ENCODE measurements at places on chromosomes 7 and 10.

DNA sequence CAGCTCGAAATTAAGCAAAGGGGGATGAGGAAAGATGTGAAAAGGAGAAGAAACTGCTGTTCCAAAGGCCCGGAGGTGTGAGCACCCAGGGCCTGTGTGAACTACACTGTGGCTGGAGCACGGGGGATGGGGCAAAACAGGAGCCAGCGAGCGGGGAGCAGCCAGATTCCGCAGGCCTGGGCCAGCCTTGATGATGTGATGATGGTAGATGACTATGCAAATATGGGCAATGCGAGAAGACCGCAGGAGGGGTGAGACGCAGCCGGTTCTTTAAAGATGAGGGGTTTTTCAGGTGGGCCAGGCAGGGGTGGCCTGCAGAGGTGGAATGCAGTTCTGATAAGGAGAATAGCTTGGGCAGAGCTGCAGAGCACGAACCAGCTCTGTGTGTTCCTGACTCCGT, 61.5 kb downstream of the LANCL2 start:
- no peak for DNase-seq

DNA sequence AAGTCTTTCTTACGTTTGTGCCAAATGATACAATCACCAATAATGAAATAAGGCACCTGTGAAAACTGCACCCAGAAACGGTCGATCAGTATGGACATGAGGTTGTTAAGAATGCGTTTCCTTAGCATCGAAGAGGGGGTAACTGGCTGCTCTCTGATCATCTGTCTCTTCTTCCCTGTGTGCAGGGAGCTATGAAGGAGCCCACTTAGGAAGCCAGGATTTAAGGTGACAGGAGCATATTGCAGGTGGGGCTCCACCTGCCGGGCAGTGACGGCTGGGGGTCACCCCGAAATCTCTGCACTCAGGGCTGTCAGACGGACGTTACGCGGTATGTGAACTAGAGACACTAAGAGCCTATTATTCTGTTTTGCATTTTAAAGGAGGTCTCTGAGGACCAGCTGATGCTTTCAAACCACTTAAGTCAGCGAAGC, 64.5 kb downstream of the CARD11 start:
- DNase-seq: no peak

GRCh38 chr7:132190683-132191082, 385.6 kb downstream of the PLXNA4 start:
- DNase-seq: no peak

DNA sequence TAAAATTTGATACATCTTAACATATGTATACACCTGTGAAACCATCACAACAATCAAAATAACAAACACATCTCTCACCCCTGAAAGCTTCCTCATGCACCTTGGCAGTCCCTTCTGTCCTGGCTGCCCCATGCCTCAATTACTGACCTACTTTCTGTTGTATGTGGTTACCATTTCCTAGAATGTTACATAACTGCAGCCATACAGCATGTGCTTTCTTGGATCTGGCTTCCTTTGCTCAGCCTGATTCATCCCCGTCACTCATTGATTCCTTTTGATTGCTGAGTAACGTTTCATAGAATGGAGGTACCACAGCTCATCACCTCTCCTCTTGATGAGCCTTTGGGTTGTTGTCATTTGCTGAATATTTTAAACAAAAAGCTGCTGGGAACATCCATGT, 165.3 kb downstream of the CELF2 start:
- peak; percentile 78 for DNase-seq

- no peak for DNase-seq
Measured at GRCh38 chr10:100576282-100576635, 40.5 kb downstream of the HIF1AN start.

DNA sequence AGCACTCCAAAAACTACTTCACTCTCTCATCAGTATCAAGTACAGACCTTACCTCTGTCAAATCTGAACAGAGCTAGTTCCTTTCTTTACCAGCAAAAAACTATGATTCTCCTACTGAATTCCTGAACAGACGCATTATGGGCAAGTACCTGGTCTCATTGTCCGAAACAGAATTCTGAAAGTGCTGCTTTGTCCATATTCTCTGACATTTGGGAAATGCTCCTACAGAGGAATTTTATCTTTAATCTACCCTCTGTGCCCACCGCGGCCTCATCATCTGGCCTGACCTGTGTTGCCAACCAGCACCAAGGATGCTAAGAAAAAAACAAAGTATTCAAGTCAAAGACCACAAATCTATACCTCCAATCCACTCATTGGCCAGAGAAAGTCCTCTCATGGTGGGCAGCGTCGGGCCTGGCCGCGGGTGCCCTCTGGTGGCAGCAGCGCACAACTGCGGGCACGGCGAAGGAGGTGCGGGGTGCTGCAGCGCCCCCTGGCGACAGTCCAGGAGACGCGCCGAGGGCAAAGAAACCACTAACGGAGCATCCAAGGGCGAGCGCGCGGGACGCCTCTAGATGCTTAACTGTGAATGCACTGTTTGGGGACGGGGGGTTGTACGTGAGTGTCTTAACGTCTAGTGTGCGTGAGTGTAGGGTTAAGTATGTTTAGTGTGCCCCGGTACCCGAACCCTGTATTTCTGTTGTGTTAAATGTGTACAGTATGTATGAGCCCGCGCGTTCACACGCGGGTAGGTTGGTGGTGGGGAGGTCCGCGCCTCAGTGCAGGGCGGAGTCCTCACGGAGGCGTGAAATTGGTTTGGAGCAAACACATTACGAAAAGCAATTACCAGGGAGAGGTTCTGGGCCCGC, 5.0 kb upstream of the GBX1 start:
- DNase-seq: peak; percentile 74

- DNase-seq: no peak
Measured at GRCh38 chr7:105185290-105186010, 171.4 kb downstream of the KMT2E start.

DNA sequence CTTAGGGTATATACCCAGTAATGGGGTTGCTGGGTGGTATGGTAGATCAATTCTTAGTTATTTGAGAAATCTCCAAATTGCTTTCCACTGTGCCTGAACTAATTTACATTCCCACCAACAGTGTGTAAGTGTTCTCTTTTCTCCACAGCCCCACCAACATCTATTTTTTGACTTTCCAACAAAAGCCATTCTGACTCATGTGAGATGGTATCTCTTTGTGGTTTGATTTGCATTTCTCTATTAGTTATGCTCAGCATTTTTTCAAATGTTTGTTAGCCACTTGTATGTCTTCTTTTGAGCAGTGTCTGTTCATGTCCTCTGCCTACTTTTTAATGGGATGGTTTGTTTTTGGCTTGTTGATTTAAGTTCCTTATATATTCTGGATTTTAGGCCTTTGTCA, 66.4 kb downstream of the MGAM2 start:
- peak; percentile 18 for DNase-seq

- no peak for DNase-seq
Measured at GRCh38 chr7:21326241-21326640, 101.6 kb upstream of the SP4 start.

GRCh38 chr10:23432166-23432565, 6.7 kb upstream of the OTUD1 start:
- no peak for DNase-seq

GRCh38 chr7:50119815-50120637, 27.0 kb upstream of the ZPBP start:
- DNase-seq: peak; percentile 4

DNA sequence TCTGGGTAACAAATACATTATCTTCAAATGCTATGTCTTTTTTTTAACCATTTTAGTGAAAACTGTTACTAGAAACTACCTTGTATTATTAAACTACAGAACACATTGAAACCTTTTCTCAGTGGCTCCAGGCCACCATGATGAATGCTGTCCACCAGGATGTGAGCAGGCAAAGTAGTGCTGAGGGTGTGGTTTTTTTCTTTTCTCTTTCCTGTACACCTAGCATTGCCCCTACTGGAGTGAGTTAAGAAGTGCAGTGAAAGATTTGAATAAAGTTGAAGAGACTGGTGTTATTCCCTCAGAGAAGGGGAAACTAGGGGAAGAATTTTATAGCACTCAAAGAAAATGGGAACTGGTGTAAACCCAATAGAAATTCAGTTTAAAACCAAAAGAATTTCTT, 120.0 kb upstream of the SAMD8 start:
- peak; percentile 73 for DNase-seq

DNA sequence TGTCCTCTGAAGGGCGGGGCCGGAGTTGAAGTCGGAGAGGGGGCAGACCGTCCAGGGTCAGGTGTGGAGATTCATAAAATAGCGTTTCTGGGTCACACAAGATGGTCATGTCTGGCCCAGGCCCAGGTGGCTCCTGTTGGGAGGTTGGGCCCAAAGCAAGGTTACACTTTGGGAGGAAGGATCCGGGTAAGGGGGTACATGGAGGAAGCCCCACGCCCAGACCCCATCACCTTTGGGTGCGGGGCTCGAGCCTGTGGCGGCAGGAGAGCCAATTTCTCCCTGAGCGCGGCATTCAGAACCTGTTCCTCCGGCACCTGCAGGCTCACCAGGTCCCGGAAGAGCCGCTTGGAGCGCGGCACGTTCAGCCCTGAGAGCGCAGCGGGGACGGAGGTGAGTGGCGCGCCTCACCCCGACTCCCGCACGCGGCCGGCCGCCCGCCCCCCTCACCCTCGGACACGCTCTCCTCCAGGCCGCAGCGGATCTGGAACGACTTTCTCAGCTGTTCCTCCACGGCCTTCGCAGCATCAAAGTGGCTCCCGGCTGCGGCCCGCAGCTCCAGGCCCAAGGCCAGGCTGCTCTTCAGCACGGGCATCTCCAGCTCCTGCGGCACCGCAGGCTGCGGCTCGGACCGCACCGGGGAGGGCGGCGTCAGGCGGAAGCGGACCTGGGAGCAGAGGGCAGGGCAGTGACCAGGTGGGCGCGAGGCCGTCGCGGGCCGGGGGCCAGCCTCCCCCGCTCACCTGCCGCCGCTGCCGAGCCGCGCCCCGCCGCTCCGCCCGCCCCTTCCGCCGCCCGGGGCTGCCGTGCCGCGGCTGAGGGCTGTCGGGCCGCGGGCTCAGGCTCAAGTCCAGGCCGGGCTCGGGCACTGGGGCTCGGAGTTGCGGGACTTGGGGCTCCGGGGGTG, 644 bp downstream of the PPP1R35 start:
- peak; percentile 72 for DNase-seq

- peak; percentile 24 for DNase-seq
Measured at GRCh38 chr10:55203319-55203718, 402.3 kb upstream of the PCDH15 start.

DNA sequence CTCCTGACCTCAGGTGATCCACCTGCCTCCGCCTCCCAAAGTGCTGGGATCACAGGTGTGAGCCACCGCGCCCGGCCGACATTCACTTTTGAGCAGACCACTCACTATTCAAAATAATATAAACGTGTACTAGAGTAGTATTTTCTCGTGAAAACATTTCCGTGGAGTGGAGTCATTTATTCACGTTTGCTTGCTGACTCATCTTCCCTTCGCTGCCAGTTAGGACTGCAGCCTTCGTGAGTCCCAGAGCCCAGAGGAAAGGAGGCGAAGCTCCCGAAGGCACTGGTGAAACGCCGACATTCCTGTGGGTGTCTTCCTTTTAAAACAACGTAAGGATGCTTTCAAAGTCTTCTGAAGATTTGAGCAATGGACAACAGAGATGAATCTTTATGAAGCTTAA, 10.9 kb upstream of the INPP5A start:
- no peak for DNase-seq

- no peak for DNase-seq
Measured at GRCh38 chr7:21146642-21147423, 281.1 kb upstream of the SP4 start.

DNA sequence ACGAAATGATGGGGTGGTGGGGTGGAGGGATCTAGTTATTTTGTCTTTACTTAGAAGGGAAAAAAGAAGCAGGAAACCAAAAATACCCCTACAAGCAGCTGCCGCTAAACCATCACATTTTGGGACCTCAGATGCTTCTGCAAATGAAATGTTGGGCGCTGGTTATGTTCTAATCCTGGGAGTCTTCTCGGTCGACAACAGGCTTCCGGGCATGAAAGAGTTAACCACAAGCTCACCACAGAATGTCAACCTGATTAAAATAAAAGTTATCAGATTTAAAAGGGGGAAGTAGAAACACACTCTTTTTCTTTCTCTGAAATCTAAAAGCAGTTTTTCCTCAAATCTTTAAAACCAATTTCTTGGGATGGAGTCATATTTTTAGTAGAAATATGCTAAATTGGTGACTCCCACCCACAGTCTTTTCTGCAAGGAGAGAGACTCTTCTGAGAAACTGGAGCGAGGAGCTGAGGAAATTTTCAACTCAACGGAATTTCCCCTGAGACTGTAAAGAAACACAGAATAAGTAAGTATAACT, 16.8 kb downstream of the IL2RA start:
- DNase-seq: peak; percentile 91

DNA sequence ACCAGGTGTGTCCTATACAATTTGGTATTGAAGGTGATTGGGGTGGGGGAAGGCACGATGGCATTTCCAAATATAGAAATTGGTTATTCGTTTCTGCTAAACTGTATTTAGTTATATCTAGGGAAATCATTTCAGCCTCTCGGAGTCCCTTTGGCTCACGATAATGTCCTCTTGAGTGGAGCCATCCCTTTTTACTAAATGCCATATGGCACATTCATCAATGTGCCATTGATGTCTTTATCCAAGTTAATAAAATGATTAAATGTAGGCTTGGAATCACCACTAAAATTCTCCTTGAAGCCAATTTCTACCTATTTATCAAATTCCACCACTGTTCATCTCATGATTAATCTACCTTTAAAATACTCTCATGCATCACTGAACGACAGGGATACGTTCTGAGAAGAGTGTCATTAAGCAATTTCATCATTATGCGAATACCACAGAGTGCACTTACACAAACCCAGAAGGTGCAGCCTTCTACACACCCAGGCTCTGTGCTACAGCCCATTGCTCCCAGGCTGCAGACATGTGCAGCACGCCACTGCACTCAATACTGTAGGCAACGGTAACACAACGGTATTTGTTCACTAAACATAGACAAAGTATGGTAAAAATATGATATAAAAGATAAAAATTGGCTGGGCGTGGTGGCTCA, 219.2 kb upstream of the C7orf33 start:
- DNase-seq: no peak

DNA sequence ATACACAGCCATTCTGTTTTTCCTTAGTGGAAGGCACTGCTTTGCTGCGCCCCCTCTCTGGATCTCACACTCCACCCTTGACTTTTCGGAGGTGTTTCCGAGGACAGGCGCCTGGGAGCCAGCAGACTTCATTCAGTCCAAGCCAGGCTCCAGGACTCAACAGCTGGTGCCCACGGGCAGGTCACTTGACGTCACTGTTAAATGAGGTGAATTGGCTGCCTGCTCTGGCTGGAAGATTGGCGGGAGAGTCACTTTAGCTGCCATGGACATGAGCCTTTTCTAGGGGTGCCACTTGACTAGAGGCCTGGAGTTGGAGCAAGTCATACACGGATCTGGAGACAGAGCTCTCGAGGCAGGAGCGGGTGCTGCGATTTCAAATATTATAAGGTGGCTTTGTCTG, 3.2 kb downstream of the HTRA1 start:
- no peak for DNase-seq
